ENCODE measurements at places on chromosomes 16 and 17. TPM values are rescaled to one million over a fixed set of nuclear protein-coding genes. Genes with fewer than 3 reads are reported as not detected.

The RHBDF1 gene
- total RNA-seq, result 11.9 TPM

The CPNE7 gene
- 3.1 TPM for total RNA-seq

The KRTAP4-3 gene
- not detected for total RNA-seq

The CD300LB gene
- total RNA-seq, result not detected

The CDH1 gene
- 0.05 TPM for total RNA-seq

The ITGAD gene
- not detected for total RNA-seq

The TMEM235 gene
- total RNA-seq, result not detected

The ASPHD1 gene
- total RNA-seq, result 12.1 TPM

The FBXL19 gene
- 16.8 TPM for total RNA-seq

The CFAP97D1 gene
- total RNA-seq, result not detected

The RCVRN gene
- total RNA-seq, result not detected

The NUFIP2 gene
- 40.6 TPM for total RNA-seq

The SHCBP1 gene
- 32.0 TPM for total RNA-seq

All from M059J (cell line).